ENCODE measurements at places on chromosomes 13 and 19.
A peak's percentile ranks its signal among the peaks of the same experiment; 100 is the strongest.

- no peak for DNase-seq
Measured at GRCh38 chr19:1101337-1101698, 2.5 kb upstream of the GPX4 start.

- no peak for DNase-seq
Measured at GRCh38 chr13:33723365-33723764, 94.6 kb upstream of the RFC3 start.

GRCh38 chr13:113168211-113168610, 9.8 kb downstream of the PROZ start:
- DNase-seq = no peak

- DNase-seq = no peak
Measured at GRCh38 chr13:39197647-39198007, 159.4 kb downstream of the NHLRC3 start.

GRCh38 chr13:40664350-40665125, 1.9 kb downstream of the FOXO1 start:
- DNase-seq = peak; percentile 58

DNA sequence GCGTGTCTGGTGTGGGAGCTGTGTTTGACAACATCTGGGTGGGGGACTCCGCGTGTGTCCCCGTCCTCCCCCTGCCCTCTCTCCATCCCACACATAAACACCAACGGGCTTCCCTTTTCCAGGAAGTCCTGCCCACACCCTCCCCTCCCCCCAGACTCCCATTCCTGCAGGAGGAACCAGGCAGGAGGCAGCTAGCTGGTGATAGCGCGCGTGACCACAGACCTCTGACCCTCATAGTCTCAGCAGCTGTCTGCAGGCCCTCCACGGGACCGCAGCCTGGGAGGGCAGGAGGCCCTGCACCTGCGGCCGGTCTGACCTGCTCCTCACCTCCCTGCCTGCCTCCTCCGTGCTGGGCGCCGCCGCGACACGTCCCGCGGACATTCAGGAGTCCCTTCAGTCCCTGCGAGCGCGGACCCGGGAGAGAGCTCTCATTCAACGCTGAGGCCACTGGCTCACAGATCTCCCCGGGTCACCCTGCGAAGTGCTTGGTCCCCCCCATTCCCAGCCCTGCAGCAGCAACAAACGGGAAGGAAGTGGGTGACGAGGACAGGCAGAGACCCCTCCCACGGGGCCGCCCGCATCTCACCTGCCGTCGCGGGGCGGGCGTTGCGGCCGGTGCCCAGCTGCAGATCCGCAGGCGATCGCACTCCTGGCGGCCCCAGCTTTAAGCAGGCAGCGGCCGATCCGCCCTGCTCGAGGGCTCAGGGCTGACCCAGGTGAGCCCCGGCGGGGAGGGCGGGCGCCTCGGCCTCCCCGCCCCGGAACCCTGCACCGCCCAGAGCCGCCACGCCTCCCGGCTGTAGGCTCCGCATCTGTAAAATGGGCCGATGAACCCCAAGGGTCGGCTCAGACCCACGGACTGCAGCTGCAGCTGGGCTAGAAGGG, 1.1 kb upstream of the ACP5 start:
- no peak for DNase-seq

- DNase-seq = no peak
Measured at GRCh38 chr13:26837997-26838396, 77.4 kb upstream of the GPR12 start.

GRCh38 chr13:23790577-23791170, 98.5 kb downstream of the MIPEP start:
- DNase-seq = no peak

- no peak for DNase-seq
Measured at GRCh38 chr19:29855741-29856500, 44.1 kb downstream of the CCNE1 start.

GRCh38 chr19:36030264-36031148, 2.2 kb downstream of the CLIP3 start:
- no peak for DNase-seq

- no peak for DNase-seq
Measured at GRCh38 chr13:104694397-104694796, 1628.2 kb upstream of the SLC10A2 start.

- no peak for DNase-seq
Measured at GRCh38 chr13:97781891-97782305, 171.6 kb upstream of the IPO5 start.

All from activated CD4-positive, CD25-positive, alpha-beta regulatory T cell (primary cell).